ENCODE measurements at places on chromosomes 6 and 20.

- peak; percentile 45 for DNase-seq
Observed at GRCh38 chr6:73443555-73443954, 8.5 kb downstream of the CGAS start.

DNA sequence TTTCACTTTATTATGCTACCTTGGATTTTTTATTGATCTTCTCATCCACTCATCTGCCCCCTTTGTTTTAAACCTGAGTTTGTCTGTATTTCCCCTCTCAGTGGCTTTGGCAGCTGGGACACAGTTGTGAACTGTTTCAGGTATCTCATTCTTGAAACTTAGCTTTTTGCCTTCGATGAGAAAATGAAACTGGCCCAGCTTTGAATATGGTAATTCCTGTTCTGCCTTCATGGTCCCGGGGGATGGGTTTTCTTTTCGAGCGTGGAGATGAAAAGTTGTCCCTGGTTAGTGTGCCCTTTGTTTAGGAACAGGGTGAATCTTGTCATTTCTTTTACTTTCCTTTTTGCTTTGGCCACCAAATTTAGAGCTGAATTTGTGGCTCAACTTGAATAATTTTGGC lies 25.6 kb downstream of the DHX35 start:
- DNase-seq, result no peak

DNA sequence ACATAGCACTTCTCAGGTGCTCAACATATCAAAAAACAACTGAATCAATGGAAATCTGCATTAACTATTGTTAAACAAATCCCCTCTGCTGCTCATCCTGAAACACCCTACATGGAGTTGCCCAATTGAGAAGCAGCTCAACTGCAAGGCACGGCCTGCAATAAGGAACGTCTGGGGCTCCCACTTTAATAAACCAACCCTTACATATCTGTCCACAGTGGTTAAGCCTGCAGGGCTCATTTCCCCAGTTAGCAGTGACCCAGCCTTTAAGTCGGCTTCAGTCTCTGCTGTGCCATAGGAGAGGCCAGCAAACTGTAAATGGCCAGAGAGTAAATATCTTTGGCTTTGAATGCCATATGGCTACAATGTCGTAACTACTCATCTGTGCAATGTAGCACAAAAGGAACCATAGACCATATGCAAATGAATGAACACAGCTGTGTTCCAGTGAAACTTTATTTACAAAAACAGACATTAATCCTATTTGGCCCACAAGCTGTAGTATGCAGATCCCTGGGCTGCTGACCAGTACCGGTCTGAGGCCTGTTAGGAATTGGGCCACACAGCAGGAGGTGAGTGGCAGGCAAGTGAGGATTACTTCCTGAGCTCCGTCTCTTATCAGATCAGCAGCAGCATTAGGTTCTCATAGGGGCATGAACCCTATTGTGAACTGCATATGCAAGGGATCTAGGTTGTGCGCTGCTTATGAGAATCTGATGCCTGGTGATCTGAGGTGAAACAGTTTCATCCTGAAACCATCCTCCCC lies 522.7 kb upstream of the CDH4 start:
- DNase-seq, result no peak

DNA sequence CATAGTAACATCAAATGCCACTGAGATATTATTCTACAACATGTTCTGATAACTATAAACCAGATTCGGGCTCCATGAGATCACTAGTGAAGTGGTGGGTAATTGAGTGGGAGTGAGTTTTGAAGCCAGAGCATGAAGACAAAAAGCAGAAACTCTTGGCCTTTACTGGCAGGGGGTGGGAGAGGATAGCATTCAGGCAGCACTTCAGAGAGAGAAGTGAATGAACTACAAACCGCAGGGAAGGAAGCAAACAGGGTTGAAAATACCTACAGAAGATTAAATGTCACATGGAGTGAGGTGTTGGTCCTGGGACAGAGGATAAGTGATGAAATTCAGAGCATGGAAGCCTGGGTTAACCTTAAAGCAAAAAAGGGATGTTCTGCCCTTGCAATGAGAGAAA lies 250.0 kb downstream of the EPM2A start:
- DNase-seq, result no peak

- no peak for DNase-seq
Observed at GRCh38 chr6:165630544-165630953, 32.5 kb downstream of the PDE10A start.

- no peak for DNase-seq
Observed at GRCh38 chr6:131250122-131250521, 114.9 kb downstream of the AKAP7 start.

GRCh38 chr6:20559924-20560551 lies 25.8 kb downstream of the CDKAL1 start:
- peak; percentile 35 for DNase-seq

- no peak for DNase-seq
Observed at GRCh38 chr6:139627091-139627490, 252.6 kb upstream of the CITED2 start.

DNA sequence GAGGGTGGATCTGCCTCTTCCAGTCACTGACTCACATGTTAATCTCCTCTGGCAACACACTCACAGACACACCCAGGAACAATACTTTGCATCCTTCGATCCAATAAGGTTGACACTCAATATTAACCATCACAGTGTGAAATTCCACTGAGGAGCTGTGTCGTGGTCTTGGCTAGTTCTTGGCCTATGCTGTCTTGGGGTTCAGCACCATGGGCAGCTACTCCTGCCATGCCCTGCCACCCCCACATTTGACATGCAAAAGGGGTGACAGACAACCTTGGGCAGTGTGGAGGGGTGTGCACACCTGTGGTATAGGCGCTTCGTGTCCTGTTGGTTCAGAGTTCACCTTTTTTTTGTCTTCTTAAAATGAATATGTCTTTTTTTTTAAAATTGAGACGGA lies 25.8 kb downstream of the ANKRD6 start:
- DNase-seq, result no peak
